Activated CD8-positive, alpha-beta memory T cell treated with anti-CD3 and anti-CD28 coated beads for 48 hours (primary cell): ENCODE measurements at places on chromosomes 3 and 15.

DNA sequence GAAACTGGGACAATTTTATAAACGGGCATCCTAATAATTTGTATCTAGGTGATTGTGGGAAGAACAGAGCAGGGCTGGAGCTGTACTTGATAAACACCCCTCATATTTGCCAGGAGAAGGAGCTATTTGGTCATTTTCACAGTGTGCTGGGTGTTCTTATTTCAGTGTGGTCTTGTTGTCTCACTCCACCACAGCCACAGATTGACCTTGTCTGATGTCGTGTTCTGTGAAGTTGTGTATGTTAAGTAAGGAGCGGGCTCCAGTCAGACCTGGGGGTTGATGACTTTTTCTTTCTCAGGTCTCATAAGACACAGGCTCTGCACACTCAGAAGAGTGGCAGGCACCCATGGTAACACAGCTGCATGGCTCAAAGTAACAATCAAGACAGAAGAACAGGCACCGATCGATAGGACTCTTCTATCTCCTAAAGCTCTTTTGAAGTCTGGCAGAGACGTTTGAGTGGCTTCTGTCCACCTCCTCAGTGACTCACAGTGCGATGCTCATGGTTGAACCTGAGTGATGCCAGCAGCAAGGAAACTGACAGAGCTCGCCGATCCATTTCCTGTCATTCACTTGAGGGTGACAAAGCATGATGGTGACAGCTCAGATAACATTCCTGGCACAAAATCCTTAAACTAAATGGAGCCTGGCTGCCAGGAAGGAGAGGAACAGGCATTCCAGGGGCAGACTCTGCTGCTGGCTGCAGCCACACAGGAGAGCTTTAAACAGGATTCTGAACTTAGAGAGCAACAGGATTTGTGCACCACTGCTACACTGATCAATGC, 20.8 kb downstream of the DPH3 start:
- DNase-seq: no peak

- no peak for DNase-seq
Observed at GRCh38 chr3:154540950-154541604, 111.1 kb upstream of the GPR149 start.

- no peak for DNase-seq
Observed at GRCh38 chr3:169117264-169117663, 546.2 kb downstream of the MECOM start.

DNA sequence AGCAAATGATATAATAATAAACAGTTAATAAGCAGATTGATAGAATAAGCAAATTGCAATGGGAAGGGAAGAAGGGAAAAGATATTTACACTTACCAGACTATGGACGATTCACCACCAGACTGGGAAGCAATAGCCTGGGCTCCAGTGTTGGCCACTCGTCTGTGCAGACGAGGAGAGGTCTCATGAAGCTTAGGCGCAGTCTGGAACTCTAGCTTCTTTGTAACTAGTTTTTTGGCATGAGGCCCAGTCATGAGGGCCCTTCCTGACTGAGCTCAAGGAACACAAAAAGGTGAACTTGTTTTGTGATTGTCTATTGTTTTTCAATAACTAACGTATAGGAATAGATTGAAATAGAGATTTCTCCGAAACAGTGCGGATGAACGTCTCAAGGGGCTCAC, 63.3 kb upstream of the GATM start:
- no peak for DNase-seq

DNA sequence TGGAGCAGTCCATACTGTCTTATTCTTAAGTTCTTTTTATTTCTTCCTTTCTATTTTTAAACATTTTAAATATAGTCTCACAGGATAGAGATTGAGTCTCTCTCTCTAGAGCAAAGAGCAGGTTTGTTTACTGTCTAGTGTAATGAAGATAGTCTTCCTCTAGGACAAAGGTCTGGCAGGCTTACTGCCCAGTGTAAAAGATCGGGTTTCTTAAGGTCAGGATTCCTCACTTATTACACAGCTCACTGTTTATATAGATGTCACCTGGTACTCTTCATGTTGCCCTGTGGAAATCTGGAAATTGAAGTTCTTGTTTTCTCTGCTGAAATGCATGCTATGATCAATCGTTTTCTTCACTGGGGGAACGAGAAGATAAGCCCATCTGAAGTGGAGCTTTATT, 76.0 kb downstream of the ZBBX start:
- DNase-seq: no peak

DNA sequence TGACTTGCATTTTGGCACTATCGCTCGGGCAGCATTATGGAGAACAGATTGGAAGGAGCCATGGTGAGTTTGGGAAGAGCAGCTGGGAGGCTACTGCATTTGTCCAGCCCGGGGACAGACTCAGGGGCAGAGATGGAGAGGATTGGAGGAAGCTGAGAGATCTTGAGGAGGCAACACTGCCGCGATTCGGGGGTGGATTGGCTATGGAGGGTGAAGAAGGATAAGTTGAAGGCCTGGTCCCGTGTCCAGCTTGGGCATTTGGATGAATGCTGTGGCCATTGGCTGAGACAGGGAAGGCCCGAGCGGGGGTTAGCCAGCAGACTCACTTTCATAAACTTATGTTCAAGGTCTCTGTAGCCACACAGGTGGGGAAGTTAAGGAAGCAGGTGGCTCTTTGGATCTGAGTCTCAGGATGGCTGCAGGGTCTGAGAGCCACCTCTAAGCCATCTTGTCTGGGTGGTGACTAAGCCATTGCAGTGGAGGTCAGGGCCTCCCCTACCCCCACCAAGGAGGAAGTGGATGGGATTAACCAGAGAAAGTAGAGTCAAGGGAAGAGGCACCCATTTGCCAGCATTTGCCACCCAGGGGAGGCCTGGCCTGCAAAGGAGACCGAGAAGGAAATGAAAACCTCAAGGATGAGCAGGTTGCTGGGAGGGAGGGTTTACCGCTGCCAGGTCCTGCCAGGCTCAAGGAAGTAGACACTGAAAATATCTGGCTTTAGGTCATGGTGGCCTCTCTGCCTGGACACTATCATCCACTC, 144.0 kb upstream of the TLE3 start:
- DNase-seq: no peak

DNA sequence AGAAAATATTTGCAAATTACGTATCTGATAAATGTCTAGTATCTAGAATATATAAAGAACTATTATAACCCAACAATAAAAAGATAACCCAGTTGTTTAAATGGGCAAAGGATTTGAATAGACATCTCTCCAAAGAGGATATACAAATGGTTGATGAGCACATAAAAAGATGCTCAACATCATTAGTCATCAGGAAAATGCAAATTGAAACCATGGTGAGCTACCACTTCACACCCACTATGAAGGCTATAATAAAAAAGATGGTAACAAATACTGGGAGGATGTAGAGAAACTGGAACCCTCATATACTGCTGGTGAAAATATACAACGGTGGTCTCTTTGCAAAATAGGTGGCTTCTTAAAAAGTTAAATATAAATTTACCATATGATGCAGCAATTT, 28.0 kb downstream of the RAD51 start:
- no peak for DNase-seq
